RWPE2 (cell line): ENCODE measurements at places on chromosomes 1 and 21.

DNA sequence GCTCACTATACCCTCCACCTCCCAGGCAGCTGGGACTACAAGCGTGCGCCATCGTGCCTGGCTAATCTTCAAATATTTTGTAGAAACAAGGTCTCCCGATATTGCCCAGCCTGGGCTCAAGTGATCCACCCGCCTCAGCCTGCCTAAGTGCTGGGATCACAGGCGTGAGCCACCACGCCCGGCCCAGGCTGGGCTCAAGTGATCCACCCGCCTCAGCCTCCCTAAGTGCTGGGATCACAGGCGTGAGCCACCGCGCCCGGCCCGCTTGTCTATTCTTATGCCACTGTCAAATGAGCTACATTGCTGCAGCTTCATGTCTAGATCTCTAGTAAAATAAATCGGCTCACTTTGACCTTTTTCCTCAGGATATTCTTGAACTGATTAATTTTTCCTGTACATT lies 107.7 kb upstream of the COL6A1 start:
- no peak for DNase-seq

GRCh38 chr1:3598522-3599285 lies 12.6 kb downstream of the MEGF6 start:
- no peak for DNase-seq

DNA sequence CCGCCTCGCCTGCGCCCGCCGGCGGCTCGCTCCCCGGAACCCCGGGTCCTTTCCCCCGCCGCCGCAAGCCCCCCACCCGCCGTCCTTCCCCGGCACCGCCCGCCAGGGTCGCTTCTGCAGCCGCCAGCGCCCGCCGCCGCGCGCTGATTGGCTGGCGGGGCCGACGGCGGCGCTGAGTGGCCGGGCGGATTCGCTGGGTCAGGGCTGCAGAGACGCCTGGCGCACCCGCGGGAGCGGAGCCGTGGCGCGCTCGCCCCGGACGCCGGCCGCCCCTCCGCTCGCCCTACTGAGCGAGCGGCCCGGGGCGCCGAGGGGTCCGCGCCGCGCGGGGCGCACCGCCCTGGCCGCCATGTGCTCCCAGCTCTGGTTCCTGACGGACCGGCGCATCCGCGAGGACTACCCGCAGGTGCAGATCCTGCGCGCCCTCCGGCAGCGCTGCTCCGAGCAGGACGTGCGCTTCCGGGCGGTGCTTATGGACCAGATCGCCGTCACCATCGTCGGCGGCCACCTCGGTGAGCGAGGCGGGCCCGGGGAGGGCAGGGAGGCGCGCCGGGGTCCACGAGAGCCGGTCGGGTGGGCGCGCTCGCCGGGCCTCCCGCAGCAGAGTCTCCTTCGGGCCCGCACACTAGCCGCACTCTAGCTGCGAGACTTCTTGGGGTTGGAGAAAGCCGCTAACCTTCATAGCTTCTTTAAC lies at the start of gene RIMKLA:
Gene RIMKLA (plus strand): TSS at position 207 of the 694 bp plus-strand sequence. CDS start 143 bp downstream, at position 350.
- no peak for DNase-seq

GRCh38 chr1:94315552-94316116 lies 78.2 kb upstream of the ARHGAP29 start:
- DNase-seq, result no peak

DNA sequence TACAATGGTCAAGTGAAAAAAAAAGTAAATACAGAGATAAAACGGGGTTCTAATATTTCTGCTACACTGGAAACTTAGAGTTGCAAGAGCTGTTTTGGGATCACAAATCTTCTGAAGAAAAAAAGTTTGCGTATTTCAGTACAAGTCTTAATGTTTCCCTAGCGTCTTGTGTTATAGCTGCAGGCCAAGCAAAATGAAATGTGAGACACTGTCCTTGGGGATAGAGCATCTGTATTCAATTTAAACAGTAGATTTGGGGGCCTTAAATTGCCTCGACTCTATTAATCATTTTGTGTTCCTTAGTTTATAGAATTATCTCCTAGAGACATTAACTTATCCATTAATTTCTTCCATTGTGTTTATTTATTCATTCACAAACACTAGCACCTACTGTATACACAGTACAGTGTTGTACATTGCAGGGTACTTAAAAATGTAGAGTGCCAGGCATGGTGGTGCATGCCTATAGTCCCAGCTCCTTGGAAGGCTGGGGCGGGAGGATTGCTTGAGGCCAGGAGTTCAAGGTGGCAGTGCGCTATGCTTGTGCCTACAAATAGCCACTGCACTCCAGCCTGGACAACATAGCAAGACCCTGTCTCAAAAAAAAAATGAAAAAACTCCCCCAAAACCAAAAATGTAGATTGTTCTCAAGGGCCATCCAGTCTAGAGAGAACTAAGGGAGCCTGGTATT lies 7.9 kb downstream of the DISC1 start:
- DNase-seq, result no peak

- DNase-seq, result no peak
These were observed 252.4 kb downstream of the TOMM20 start for GRCh38 chr1:234875953-234876855.

- DNase-seq, result no peak
These were observed 38.9 kb upstream of the GNPAT start for GRCh38 chr1:231201979-231202633.

GRCh38 chr1:111110197-111110899 lies 29.5 kb downstream of the DRAM2 start:
- DNase-seq, result no peak

DNA sequence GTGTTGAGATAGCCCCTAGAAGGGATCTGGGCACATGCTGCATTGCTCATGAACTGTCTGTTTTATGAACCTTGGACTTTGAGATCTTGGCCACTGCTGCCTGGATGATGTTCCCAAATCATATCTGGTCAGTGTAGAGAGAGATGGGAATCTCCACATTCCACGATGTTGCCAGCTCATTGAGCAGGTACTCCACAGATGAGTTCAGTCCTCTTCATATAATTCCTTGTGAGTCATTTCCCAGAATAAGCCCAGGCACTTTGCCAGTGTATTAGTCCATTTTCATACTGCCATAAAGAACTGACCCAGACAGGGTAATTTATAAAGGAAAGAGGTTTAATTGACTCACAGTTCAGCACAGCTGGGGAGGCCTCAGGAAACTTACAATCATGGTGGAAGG lies 254.0 kb upstream of the RUNX1 start:
- DNase-seq, result peak; percentile 69
